ENCODE measurements at places on chromosomes 6 and 20. TPM values are rescaled to one million over a fixed set of nuclear protein-coding genes. Genes with fewer than 3 reads are reported as not detected.

Gene SLC17A1
- total RNA-seq = not detected

Gene PSORS1C2
- total RNA-seq = not detected

Gene BMP2
- total RNA-seq = 15.9 TPM

Gene ULBP3
- total RNA-seq = 6.2 TPM

Gene CST5
- total RNA-seq = not detected

Gene BPIFB1
- not detected for total RNA-seq

Gene MACROD2
- total RNA-seq = 1.0 TPM

Gene OR2H1
- not detected for total RNA-seq

Gene LKAAEAR1
- not detected for total RNA-seq

GRCh38 chr6:41164551-41165120 is 1.7 kb upstream of the TREM2 start:
- H3K36me3 ChIP-seq = no peaks in the 10 kb centered on the region
- no peak overlapping the region for H3K4me3 ChIP-seq
- no peaks in the 10 kb centered on the region for H3K4me1 ChIP-seq
- H3K27me3 ChIP-seq = no peaks in the 10 kb centered on the region

- peak overlapping the region; percentile 26 for H3K4me3 ChIP-seq
- no peaks in the 10 kb centered on the region for H3K27me3 ChIP-seq
- peak overlapping the region; percentile 85 for H3K27ac ChIP-seq
- DNase-seq = peak; percentile 95
- H3K36me3 ChIP-seq = no peaks in the 10 kb centered on the region
Measured at GRCh38 chr6:146857180-146857979, 258.6 kb downstream of the ADGB start.

DNA sequence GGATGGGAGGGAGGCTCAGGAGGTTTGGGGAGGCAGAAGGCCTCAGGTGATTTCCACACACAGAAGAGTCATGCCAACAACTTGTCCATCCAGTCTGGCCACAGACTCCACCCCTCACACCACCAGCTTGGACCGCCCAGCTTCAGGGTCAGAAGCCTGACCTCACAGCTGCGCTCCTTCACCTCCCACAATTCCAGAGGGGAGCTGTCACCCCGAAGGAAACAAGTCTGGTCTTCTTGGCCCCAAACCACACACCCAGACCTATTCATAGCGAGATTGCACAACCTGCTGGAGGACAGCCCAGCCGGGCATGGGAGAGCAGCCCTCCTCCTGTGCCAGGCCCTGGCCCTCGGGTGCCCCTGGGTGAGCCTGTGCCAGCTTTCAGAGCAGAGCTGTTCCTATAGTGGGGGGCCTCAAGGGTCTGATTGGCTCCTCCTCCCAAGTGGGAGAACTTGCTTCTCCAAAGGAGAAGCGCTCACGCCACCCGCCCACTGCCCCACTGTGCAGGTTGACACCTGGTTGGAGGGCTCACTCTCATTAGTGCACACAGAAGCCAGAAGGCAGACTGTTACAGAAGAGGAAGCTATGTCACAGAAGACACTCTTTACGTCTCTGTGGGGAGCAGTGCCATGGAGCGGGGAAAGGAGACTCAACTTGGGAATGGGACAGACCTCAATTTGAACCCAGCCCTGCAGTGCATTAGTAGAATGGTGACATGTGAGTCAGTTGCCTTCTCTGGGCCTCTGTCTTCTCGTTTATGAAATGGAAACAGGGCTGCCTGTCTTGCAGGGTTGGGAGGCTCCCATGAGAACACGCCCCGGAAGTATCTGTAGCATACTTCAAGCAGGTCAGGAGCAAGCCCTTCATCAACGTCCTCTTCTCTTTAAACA is 128.8 kb downstream of the FOXO3 start:
- H3K4me1 ChIP-seq = peaks cover 24% of the 10 kb centered on the region
- H3K27me3 ChIP-seq = no peaks in the 10 kb centered on the region
- H3K4me3 ChIP-seq = no peak overlapping the region
- peak; percentile 86 for DNase-seq
- peak overlapping the region; percentile 37 for H3K27ac ChIP-seq
- H3K36me3 ChIP-seq = no peaks in the 10 kb centered on the region

- H3K27ac ChIP-seq = no peak overlapping the region
- no peaks in the 10 kb centered on the region for H3K4me1 ChIP-seq
Measured at GRCh38 chr20:19223640-19224039, 11.2 kb downstream of the SLC24A3 start.

GRCh38 chr20:2290486-2290885 is 5.3 kb upstream of the TGM3 start:
- H3K27ac ChIP-seq = no peak overlapping the region
- no peaks in the 10 kb centered on the region for H3K27me3 ChIP-seq
- H3K4me1 ChIP-seq = no peaks in the 10 kb centered on the region
- no peak for DNase-seq

- H3K4me1 ChIP-seq = no peaks in the 10 kb centered on the region
- H3K4me3 ChIP-seq = no peak overlapping the region
- no peak overlapping the region for H3K27ac ChIP-seq
- H3K27me3 ChIP-seq = no peaks in the 10 kb centered on the region
- H3K36me3 ChIP-seq = no peaks in the 10 kb centered on the region
Measured at GRCh38 chr6:168226902-168227318, 92.7 kb downstream of the DACT2 start.

GRCh38 chr6:88386167-88386566 is 220.0 kb upstream of the CNR1 start:
- no peak for DNase-seq
- H3K4me3 ChIP-seq = no peak overlapping the region
- H3K4me1 ChIP-seq = no peaks in the 10 kb centered on the region
- H3K27me3 ChIP-seq = no peaks in the 10 kb centered on the region

DNA sequence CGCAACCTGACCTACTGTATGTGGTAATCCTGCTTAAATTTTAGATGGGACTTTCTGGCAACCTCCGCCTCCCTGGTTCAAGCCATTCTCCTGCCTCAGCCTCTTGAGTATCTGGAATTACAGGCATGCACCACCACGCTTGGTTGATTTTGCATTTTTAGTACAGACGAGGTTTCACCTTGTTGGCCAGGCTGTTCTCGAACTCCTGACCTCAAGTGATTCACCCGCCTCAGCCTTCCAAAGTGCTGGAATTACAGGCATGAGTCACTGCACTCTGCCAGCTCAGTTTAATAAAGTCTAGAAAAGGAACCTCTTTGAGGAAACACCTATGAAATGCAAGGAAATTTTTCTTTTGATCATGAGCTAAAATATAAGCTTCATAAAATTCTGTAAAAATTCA is 9.0 kb upstream of the PLCB4 start:
- DNase-seq = peak; percentile 38
- no peak overlapping the region for H3K4me3 ChIP-seq
- no peak overlapping the region for H3K27ac ChIP-seq
- no peaks in the 10 kb centered on the region for H3K36me3 ChIP-seq
- no peaks in the 10 kb centered on the region for H3K27me3 ChIP-seq
- peaks cover 5% of the 10 kb centered on the region for H3K4me1 ChIP-seq

- no peaks in the 10 kb centered on the region for H3K4me1 ChIP-seq
- H3K4me3 ChIP-seq = no peak overlapping the region
- H3K27me3 ChIP-seq = peaks cover 7% of the 10 kb centered on the region
Measured at GRCh38 chr6:5930143-5930770, 76.5 kb downstream of the NRN1 start.

DNA sequence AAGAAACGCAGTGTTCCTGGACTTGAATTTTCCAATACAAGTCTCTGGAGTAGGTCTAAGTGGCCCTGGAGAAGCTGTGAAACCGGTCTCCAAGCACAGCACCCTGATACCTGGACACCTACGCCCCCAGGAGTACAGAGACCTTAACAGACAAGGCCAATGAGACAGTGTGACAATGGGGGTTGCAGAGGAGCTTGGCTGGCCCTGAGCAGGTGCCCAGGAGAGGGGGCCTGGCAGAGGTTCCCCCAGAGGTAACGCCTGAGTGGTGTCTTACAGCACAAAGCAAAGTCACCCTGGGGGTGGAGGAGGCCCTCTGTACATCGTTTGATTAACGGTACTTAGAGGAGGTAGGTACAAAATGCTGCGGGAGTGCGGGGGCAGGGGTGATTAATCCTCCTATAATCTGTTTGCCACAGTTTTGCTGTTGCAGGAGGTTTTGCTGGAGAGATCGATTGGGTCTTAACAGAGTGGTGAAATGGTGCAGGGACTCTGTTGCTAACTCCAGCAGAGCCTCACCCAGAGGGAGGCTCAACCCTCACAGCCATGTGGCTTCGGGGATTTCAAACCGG is 37.3 kb upstream of the APCDD1L start:
- no peaks in the 10 kb centered on the region for H3K36me3 ChIP-seq
- H3K27ac ChIP-seq = no peak overlapping the region
- DNase-seq = peak; percentile 39

DNA sequence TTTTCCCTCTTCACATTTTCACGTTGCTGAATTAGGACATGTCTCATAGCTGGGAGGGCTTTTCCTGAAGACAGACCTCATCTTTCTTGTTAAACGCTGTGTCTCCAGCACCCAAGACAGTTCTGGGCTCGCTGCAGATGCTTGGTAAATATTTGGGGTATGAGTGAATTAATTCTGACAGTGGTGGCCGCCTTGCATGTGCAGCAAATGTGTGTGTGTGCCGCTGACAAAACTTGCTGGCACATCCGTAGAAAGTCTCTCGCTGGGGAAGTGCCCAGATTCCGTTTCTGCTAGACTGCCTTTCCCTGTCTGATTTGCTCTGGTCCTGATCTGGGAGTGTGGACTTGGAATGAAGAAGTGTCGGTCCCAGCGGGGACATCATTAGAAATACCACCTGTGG is 48.2 kb upstream of the ZNFX1 start:
- H3K4me1 ChIP-seq = no peaks in the 10 kb centered on the region
- no peak overlapping the region for H3K4me3 ChIP-seq
- H3K27ac ChIP-seq = no peak overlapping the region
- peak; percentile 58 for DNase-seq

DNA sequence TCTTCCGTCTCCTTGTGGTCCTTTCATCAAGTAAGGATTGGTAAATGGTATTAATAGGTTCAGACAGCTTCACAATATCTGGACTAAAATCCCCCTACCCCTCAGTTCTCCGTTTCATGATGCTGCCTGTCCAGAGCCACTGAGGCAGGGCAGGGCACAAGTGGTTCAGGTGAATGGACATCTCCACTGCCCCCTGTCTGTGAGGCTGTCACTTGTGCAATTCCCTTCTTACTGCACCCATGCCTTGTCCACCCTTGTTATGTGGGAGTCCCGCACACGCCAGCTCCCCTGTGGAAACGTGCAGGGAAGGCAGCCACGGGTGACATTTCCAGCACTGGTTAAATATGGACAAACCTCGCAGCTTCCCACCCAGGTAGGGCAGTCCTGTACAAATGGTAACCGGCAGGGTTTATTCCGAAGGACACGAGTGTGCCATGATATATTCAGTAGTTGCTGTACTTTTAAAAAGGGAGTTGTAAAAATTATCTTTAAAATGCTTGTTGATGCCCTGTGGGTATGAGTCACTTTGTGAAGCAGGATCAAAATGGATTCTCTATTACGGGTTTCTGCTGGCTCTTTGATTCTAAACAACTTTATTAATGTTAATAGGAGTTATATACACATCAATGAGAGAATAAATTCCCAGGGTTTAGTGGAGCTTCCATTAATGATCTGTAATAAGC is 73.5 kb downstream of the FYN start:
- no peaks in the 10 kb centered on the region for H3K36me3 ChIP-seq
- no peak overlapping the region for H3K27ac ChIP-seq
- H3K4me1 ChIP-seq = peaks cover 15% of the 10 kb centered on the region
- DNase-seq = no peak

DNA sequence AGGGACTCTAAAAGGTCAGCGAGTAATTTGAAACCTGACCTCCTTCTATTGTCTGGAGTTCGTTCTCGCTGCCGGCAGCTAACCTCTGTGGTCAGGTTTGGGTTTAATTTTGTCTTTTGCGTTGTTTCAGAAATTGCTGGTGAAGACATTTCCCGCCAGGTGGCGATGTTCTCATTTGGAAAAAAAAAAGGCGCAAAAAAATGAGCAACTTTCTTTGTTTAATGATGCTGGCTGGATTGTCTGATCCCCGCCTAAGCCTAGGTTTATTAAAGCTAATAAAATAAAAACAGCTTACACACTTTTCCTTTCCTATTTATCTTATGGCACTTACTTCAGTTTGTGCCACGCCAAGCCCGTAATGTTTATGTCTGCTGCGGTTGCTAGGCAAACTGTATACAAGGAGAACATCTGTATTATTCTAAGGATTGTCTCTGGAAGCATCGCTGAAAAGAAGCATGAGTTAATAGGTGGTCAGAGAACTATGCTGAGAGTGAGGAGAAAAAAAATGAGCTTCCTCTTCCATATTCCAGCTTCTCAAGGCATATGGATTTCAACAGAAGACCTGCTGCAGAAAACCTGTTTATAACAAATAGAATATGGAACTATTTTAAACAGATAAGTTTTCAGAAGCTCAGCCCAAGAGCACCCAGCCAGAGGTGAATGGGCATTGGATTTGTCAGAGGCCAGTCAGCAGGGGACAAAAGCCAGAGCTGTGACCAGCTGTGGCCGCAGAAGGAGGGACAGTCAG is 205.7 kb downstream of the DOK5 start:
- H3K27ac ChIP-seq = no peak overlapping the region
- no peaks in the 10 kb centered on the region for H3K4me1 ChIP-seq
- H3K27me3 ChIP-seq = no peaks in the 10 kb centered on the region
- H3K36me3 ChIP-seq = no peaks in the 10 kb centered on the region
- DNase-seq = peak; percentile 51
